Occipital lobe (tissue), 3 donors: ENCODE measurements at places on chromosomes 7 and 10. TPM values are rescaled to one million over a fixed set of nuclear protein-coding genes. Genes with fewer than 3 reads are reported as not detected.

DNA sequence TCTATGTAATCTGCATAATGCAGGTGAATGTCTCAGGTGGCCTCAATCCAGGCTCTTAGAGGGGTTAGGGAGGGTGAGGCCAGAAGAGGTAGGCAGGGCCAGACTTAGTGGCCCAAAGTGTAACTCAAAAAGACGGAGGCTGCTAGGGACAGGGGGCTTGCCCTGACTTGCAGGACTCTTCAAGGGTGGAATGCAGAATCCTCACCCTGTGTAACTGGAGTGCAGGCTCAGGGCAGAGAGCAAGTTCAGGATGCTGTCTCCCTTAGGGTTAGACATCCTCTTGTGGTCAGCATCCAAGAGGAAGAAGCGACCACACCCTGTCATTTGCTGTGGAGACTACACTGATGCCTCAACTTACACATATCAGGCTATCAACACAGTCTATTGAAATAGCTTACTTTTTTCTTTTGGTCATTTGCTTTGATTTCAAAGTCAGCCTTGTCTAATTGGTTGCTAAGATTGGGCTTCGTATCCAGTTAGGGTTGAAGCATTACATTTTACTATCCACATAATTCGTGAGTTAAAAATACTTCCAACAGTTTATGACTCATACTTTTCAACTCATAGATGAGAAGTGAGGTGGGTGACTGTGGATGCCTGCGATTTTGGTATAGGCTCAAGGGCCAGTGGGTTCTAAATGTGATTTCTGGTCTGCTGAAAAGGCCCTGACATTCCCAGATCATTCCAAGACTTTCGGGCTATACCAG lies 563.6 kb downstream of the SUGCT start:
- DNase-seq, result no peak

CPA4 gene
- 0.78 TPM for total RNA-seq

SCART1 gene
- total RNA-seq, result 0.47 TPM

GRCh38 chr10:49076741-49077521 lies 38.4 kb downstream of the VSTM4 start:
- no peak for DNase-seq

DNA sequence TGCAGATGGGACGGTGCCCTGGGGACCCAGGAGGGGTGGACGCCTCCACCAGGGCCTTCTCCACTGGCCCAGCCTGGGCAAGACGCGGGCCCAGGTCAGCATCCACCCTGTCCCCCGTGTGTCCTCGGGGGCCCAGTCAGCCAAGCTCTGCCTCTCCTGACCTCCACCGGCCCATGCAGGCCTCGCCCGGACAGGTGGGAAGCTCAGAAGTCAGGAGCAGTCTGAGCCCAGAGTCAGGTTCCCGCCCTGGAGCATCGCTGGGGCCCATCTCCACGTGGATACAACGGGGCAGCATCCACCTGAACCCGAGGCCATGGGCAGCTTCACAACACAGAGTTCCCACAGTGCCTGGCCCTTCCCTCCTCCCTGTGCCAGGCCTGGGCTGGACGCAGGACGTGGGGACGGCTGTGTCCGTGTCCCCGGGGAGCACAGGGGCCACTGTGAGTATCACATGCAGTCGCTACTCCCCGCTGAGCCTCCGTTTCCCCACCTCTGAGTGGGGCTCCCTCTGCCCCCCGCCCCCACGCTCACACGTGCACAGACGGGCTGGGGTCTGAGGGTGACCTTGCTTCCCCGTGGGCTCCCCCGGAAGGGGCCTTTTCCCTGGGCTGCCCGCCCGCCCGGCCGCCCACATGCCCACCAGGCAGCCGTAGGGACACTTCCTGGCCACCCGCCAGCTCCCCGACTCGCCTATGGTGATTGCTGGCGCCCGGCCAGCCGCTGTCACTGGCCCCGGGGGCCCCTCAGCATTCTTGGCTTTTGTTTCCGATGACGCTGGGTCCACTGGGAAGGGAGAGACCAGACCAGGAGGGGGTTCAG lies 64.3 kb downstream of the PDGFA start:
- DNase-seq, result no peak

C10orf105 gene
- under 0.01 TPM for total RNA-seq
